ENCODE measurements at places on chromosomes 12 and 14.

DNA sequence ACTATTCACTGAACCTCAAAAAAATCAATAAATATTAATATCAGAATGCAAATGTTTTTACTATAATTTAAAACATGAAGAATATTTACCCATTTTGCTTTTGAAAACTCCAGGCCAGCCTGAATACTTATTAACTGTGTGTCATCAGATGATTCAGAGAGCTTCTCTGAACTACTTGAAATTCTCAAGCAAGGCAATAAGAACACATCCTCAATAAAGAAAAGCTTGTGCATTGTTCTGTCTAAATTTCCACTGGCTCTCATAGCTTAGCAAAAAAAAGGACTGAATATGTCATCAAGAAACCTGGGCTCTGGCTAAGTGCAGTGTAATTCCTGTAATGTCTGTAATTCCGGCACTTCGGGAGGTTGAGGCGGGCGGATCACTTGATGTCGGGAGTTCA, 194.1 kb downstream of the BTG1 start:
- no peak for DNase-seq

DNA sequence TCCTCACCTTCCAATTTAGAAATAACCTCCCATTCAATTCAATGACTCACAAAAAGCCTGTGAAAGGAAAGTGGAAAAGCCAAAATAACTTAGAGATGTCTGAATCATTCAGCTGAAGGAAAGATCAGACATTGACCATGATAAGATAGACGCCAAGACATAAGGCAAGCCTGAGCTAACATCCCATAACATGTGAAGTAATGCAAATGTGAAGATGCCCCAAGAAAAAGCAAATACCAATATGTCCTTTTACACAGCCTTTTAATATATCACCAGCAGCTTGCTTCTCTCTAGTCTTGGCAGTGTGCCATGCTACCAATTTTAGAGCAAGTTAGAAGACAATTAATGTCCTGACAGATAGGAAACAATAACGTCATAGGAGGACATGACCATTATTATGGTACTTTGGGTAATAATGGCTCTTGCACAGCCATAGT, 2.4 kb upstream of the NUMB start:
- DNase-seq = no peak

GRCh38 chr12:97984974-97985580, 522.5 kb downstream of the RMST start:
- no peak for DNase-seq

GRCh38 chr12:98743362-98743953, 98.4 kb downstream of the APAF1 start:
- no peak for DNase-seq

All from coronary artery (tissue), 2 donors.